Foreskin keratinocyte (primary cell): ENCODE measurements at places on chromosomes 5 and 9.
A peak's percentile ranks its signal among the peaks of the same experiment; 100 is the strongest.

- DNase-seq = no peak
Measured at GRCh38 chr9:96062031-96062430, 186.5 kb downstream of the ERCC6L2 start.

DNA sequence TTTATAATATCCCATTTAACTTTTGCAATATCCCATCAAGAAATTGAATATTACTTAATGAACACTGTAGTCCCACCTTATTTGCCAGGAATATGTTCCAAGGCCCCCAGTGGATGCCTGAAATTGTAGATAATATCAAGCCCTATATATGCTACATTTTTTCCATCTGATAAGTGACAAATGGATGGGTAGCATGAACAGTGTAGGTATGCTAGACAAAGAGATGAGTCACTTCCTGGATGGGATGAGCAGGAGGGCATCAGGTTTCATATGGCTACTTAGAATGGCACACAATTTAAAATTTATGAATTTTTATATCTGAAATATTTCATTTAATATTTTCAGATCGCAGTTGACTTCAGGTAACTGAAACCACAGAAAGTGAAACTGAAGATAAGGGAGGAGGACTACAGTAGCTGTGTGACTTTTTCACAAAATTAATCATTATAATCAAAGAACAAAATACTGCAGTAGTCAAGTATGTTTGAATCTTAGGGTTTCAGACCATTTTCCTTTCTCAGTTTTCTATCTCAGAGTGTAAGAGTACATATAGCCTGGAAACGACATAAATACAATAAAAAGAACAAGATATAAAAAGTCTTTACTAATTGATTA, 636.4 kb upstream of the ARRDC3 start:
- DNase-seq = peak; percentile 58

DNA sequence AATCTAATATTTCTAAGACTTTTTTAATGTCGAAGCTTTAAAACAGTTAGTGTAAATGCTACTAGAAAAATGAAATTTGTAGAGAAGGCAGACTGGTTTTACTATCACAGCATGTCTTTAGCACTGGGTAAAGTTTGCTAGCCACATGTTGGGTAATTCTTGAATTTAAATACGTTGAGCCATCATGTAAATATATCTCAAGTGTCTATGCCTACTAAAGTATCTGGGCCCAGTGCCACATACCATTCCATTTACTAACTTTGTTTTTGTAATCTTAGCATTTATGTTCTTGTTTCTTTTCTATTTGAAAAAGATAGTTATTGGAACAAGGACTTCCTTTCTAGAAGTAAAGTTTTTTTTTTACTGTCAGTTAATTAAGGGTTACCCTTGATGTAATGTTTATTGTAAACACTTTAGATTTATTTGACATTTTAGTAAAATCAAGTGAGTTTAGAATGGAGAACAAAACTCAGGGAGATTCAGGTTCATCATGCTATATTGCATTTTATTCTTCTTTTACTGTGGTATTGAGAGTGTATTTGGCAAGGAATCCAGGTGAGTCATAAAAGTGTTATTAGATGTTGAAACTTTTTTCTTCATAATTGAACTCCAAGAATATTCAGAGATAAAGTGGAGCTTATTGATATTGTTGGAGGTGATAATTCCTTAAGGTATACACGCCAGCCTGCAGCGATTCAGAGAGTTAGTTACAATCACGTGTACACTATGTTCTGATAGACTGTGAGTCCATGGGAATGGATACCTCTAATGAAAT, 182.4 kb downstream of the CCDC171 start:
- peak; percentile 73 for DNase-seq

DNA sequence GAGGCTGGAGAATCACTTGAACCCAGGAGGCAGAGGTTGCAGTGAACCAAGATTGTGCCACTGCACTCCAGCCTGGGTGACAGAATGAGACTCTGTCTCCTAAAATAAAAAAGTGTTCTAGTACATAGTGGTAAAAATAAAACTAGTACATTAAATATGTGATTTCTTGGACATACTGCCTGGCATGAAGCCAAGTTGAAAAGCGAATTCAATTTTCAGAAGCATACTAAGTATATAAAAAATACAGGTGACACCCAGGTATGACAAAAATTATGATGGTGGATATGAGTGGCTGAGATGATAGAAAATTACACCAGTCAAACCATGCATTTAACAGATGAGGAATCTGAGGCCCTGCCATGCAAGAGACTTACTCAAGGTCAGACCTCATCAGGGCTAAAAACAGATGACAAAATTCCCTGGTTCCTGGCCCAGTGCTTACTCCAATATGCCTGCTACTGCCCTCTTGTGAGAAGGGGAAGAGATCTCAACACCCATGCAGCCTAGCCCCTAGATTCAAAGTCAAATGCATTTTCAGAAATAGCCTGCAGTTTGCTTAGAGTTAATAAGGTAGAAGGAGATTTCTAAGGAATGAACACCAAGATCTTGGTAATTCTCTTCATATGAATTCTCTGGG, 46.6 kb upstream of the GNPDA1 start:
- DNase-seq = no peak

- no peak for DNase-seq
Measured at GRCh38 chr9:115462623-115463022, 344.7 kb upstream of the TNC start.

DNA sequence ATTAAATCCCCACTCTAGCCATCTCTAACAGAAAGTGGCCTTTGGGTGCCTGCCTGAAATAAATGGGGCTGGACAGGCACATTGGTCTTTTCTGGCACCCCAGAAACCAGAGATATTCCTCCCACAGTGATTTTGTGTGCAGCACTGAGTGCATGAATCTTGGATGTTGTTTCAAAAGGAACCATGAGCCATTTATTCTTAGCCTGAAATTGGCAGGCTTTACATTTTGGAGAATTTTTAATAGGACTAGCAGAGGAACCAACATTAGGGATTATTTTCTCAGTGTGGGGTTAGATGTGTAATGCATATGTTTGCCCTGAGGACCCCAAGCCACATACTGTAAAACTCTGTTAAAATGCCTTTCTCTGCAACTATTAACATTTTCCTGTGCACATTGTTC, 451.3 kb downstream of the NFIB start:
- no peak for DNase-seq

DNA sequence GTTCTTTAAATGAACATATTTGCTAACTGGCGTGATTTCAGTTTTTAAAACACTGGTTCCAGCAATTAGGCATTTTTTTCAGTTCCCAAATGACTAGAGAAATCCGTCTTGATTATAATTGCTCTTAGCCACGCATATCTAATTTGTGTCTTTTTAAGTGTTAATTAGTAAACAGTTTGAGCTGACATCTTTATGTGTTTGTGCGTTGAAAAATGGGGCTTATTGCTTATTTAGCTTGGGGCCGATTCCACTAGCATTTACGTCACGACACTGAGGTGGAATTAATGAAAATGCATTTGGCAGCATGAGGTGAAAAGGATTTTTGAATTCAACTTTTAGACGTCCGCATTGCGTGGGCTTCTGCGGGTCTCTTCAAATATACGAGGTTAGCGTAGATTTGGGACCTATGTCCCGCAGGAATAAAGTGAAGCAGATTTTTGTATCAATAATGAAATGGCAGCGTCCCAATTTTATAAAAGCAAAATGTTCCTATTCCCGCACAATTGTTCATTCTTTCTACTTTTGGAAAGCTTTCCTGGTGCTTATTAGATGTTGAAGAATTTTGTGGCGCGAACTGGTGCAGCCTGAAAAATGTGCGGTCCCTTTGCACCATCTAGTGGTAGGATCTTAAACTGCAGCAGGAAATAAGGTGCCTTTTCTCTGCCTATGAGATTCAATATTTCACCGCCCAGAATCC, 122.7 kb upstream of the LMX1B start:
- no peak for DNase-seq

DNA sequence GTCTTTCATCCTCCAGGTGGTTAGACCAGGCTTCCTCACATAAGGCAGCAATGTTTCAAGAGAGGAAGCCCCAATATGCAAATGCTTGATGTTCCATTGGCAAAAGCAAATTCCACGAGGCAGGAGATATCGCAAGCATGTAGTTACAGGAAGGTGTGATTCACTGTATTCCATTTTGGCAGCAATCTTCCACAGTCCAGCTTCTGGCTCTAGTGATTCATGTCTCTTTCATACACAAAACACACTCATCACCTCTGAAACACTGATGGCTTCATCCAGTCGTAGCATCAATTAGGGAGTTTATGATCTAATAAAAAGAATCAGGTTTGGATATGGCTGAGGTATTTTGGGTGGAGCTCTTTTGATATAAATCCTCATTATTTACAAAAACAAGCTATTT, 552.2 kb upstream of the RIOK2 start:
- DNase-seq = peak; percentile 98

GRCh38 chr5:122151640-122152039, 22.3 kb downstream of the ZNF474 start:
- DNase-seq = no peak

DNA sequence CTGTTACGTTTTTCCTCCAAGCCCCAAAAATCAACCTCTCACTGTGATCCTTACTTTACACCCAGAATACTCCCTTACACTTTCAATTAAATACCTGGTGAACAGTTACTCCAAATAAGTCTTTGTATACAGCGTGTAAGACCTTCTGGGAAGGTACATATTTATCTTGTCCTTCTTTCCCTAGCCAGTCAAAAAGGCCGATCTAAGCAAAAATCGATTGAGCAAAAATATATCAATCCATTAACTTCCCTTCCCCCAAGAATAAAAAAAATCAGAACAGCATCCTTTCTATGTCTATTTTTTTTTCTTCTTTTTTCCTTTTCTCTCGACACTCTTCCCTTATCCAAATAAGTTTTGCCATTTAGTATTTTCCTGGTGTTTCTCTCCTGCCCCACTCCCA, 71.3 kb downstream of the ABHD17B start:
- DNase-seq = no peak
